Progenitor cell of endocrine pancreas (in vitro differentiated cells): ENCODE measurements at places on chromosomes 7 and 10.

- DNase-seq, result no peak
Measured at GRCh38 chr10:28669227-28670173, 7.8 kb upstream of the BAMBI start.

DNA sequence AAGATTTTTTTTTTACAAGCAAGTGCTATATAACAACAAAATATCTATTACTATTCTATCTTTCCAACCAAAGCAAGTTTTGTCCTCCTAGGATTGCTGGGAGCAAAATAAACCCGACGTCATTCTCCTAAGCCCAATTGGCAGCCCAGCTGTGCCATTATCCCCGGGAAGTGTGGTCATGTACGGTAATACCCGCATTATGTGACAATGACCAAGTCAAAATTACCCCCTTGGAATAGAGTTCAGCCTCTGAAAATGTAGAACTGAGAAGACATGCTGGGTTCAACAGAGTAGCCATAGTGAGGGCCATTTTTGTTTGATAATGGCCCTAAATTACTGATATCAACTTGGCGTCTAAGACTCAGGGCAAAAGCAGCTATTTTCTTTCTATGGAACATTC is 215.5 kb downstream of the LRRTM3 start:
- no peak for DNase-seq

DNA sequence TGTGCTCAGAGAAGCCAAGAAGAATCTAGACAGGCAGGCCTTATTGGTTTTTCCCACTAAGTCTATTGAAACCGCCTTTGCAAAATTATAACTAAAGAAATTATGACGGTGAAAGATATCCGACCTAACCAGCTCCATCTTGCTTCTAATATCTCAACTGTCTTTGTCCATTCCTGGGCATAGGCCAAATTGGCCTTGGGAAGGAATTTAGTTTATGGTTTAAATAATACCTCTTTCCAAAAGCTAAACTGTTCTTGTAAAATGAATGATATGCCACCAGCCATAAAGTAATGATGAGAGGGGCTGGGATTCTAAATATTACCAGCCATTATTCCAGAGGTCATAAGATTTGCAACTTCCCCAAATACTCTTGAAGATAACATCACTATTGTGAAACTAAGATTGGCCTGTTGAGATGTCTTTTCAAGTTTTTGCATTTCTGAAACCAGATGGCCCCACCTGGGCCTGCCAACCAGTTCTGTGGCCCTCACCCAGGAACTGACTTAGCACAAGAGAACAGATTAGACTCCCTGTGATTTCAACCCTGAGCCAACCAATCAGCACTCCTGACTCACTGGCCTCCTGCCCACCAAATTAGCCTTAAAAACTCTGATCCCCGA is 41.2 kb upstream of the SLC35G1 start:
- no peak for DNase-seq

DNA sequence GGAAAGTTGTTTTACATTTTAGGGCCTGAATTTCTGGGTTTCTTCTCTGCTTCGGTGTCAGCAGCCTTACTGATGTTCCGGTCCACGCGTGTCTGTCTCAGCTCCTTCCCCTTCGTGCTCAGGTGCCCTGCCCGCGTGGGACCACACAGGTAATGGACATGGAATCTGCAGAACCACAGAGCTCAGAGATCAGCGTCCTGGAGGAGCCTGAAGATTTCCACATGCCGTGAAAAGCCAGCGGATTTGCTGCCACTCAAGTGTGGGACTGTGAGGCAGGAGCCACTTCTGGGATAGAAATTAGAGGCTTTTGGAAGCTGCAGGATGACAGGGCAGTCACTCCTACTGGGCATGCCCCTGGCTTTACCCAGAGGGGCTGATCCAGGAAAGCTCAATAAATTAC is 666.1 kb upstream of the FOXK1 start:
- no peak for DNase-seq

- DNase-seq, result no peak
Measured at GRCh38 chr10:8444630-8445029, 390.1 kb downstream of the GATA3 start.

DNA sequence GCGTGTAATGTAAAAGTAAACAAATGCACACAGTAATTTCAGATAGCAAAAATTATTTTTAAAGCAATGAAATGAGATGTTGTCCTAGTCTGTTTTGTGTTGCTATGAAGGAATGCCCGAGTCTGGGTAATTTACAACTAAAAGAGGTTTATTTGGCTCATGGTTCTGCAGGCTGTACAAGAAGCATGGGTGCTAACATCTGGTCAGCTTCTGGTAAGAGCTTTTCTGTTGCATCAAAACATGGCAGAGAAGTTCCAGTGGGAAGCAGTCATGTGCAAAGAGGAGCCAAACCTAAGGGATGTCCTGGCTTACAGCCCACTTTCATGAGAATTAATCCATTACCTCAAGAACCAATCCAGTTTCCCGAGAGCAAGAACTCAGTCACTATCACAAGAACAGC is 62.9 kb upstream of the MNX1 start:
- no peak for DNase-seq

DNA sequence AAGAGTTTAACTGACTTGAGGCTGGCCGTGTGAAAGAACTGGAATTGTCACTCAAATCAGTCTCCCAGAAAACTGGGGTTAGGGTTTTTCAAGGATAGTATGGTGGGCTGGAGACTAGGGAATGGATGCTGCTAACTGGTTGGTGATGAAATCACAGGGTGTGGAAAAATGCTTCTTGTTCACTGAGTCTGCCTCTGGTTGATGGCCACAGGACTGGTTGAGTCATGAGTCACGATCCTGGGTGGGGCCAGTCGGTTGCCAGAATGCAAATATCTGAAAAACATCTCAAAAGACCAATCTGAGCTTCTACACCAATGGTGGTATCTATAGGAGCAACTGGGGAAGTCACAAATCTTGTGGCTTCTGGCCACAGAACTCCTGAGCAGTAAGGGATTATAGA is 16.3 kb upstream of the BAMBI start:
- DNase-seq, result no peak

GRCh38 chr7:92460109-92460508 is 12.8 kb downstream of the GATAD1 start:
- DNase-seq, result no peak

DNA sequence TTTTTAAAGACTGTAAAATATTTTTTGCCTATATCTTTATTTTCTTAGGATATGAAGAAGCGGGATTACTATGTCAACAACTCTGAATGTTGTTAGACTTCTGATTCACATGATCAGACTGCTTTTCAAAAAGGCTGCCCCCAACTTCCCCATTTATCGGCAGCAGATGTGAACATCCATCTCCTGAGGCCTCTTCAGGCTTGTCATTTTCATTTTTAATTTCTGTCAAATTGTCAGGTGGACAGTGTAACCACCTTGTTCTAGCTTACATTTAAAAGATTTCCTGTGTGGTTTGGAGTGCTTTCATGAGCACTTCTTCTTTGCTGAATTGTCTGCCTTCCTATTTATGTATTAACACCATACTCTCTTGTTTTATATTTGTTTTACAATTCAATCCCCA is 78.8 kb upstream of the GSDME start:
- no peak for DNase-seq

- DNase-seq, result no peak
Measured at GRCh38 chr7:32289651-32290414, 200.3 kb downstream of the LSM5 start.

DNA sequence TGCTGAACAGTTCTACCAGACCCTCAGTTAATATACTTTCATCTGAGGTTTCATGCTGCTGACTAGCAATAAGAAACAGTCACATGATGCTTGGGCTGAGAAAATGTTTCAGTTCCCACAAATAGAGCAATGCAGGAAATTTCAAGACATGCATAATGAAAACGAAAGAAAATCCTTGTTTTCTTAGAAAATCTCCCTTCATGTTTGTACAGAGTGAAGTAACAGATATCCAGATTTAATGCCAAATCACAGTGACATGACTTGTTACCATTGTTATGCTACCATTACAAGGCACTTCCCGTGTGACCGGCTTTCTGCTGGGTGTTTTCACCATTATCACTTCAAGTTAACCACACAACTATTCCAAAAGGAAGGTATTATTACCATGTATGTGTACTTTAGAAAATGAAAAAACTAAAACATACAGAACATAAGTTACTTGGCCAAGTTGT is 121.7 kb downstream of the DOCK4 start:
- no peak for DNase-seq

GRCh38 chr7:147033641-147034040 is 917.0 kb downstream of the CNTNAP2 start:
- no peak for DNase-seq

GRCh38 chr10:30352377-30352776 is 3.3 kb upstream of the MTPAP start:
- DNase-seq, result no peak

DNA sequence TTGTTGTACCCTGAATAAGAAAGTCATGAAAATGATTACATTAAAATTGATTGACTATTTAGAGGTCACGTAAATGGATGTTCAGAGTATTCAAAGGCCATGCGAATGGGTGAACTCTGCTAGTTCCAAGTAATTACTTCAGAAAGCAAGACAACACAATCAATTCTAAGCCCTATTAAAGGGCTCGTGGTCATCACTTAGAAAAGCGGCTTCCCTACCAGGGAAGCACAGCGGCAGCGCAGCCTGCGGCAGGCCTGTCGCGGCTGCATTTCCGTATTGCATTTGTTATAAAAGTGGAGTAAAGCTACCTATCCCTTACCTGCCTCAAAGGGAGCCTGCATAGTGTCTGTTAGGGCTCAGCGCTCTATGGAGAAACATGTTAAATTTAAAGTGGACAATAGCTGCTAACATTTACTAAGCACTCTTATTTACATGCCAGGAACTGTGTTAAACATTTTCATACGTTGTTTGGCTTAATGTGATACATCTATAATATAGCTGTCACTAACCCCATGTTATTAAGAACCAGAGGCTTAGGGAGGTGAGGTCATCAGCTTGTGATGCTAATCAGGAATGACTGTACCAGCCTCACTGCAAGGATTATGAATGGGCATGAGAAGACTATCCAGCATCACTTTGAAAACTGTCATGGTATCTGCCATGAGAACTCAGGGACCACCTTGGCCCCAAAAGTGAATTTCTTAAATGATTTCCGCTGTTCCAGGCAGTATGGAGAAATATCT is 187.5 kb downstream of the CELF2 start:
- no peak for DNase-seq

GRCh38 chr10:33157103-33157502 is 177.4 kb downstream of the NRP1 start:
- DNase-seq, result no peak

- no peak for DNase-seq
Measured at GRCh38 chr10:71939861-71940474, 24.2 kb upstream of the CHST3 start.

DNA sequence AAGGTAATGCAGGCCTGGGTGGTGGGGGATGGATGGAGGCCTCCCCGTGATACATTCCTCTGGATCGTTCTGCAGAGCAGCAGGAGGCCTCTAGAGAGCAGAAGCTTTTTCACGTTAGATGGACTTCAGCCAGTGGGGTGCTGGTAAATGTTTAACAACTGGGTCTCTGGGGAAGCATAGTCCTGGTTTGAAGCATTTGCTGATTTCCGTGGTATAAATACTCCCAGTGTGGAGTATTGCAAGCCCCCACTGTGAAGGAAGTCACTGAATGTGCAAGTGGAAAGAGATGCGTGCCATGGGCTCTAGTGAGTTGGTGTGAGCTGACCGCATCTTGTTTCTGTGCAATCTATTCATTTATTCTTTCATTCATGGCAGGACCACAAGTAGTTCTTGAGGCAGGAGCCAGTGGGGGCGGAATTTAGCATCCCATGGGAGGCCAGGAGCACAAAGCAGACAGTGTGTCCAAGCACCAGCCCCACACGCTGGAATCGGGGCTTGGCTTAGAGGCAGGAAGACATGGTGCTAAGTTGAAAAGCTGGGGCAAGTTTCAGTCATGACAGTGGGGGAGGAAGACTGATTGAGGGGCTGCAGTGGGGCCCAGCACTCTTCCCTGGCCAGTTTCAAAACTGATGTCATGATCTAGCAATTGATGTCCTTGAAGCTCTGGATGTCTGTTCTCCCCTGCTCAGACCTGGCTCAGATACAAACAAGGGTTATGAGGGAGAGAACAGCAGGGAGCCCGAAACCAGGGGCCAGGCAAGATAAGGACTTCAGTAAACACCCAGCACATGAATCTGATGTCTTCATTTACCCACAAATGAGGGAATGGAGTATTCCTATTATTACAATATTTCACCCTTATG is 280.9 kb upstream of the LYZL1 start:
- no peak for DNase-seq

- DNase-seq, result no peak
Measured at GRCh38 chr10:100979791-100980272, 7.5 kb downstream of the MRPL43 start.

- DNase-seq, result no peak
Measured at GRCh38 chr7:49631960-49632359, 141.5 kb upstream of the VWC2 start.

DNA sequence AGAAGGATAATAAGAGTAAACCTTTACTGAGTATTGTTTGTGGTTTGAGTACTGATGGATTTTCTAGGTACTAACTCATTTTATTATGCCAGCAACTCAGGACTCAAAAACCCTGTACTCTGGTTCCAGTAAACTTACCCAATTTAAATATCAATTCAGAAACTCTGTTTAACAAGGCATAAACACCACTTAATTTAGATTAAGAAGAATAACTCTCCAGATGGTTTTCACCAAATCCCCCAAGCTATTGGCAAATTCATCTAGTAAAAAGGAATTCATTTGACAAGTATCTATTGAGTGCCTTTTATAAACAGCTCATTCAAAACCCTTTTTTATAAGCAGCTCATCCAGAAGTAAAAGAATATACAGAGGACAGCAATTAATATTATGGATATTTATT is 572.4 kb downstream of the PHTF2 start:
- no peak for DNase-seq

GRCh38 chr10:101047268-101047667 is 14.5 kb upstream of the KAZALD1 start:
- DNase-seq, result no peak

DNA sequence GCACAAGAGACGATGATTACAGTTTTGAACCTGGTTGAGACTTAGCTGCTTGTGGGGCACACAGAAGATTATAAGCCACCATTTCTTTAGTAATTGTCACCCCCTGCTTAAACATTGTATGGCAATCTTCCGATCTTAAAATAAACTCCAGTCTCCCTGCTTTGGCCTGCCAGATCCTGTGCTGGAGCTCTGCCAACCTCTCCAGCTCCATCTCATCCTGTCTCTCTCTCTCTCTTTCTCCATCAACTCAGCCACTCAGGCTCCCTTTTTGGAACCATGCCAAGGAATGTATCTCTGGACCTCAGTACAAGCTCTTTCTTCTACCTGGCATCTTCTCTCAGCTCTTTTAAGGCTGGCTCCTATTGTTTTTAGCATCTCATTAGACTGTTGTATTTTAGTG is 1053.2 kb downstream of the REEP3 start:
- DNase-seq, result no peak

- peak; percentile 6 for DNase-seq
Measured at GRCh38 chr10:42987121-42987541, 89.7 kb upstream of the RET start.
